ENCODE measurements at places on chromosomes 11 and 22. TPM values are rescaled to one million over a fixed set of nuclear protein-coding genes. Genes with fewer than 3 reads are reported as not detected.

DNA sequence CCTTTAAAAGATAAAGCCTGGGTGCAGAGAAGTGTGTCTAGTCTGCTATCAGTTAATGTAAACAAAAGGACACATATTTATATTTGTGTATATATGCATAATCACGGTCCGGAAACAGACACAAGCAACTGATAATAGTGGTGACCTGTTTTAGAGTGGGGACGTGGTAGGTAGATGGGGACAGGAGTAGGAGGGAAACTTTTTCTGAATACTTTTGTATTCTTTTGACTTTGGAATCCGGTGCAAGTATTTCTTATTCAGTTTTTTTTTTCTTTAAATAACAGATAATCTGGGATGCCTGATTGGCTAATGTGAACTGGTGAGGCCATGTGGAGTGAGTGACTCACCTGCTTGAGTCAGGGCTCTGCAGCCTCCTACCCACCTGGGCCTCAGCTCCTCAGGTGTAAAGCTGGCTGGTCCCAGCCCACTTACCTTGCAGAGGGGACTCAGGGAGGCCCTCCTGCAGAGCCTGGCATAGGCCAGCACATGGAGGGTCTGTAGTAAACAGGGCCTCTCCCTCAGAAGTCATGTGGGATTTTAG lies 15.3 kb downstream of the MICAL2 start:
- no peak for DNase-seq

DNA sequence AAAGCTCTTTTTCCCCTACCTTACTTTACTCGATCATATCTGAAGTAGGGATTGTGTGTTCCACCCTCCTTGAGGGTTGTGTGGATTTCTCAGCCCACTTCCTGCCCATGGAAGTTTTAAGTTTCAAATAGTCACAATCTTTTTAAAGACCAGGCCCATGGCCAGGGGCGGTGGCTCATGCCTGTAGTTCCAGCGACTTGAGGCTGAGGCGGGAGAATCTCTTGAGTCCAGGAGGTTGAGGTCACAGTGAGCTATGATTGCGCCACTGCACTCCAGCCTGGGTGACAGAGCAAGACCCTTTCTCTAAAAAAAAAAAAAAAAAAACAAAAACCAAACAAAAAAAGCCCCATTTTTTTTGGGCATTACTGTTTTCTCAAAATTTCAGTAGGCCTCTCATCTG lies 36.3 kb upstream of the LRRC10B start:
- DNase-seq: no peak

DNA sequence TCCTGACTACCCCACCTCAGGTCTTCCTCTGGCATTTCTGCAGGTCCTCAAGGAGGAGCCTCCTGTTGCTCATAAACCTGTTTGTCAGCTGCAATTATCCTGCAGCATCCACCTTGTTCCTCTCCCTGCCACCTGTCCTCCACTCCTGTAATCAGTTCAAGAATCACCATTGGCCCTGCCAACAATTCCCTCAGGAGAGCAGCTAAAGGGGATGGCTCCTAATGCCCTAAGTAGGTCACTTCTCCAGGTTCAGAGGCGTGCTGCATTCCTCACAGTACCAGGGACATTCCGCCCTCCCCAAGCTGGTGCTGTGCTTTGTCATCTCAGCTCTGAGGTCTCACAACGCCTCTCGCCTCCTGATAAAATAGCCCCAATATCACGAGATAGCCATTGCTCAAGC lies 2.1 kb downstream of the CLDN25 start:
- no peak for DNase-seq

The OR5P2 gene
- not detected for total RNA-seq
